ENCODE measurements at places on chromosomes 13 and 19.

DNA sequence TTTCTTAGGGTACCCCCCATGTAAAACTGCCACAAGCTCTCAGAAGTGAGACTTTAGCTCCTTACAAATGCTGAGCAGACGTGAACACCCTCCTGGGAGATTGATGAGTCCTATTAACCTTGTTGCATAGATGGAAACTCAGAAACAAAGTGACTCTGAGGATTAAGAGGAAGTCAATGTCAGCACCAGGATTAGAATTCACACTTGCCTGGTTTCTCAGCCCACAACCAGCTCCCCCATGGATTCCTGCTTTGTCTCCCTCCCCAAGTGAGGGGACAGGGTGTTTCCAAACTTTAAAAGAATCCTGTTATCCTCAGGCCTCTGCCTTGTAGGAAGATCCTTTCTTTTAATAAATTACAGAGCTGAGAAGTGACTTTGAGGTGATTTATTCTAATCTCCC is 324.4 kb downstream of the NDFIP2 start:
- no peak for DNase-seq

GRCh38 chr13:39874331-39875053 is 219.0 kb downstream of the COG6 start:
- DNase-seq: no peak

DNA sequence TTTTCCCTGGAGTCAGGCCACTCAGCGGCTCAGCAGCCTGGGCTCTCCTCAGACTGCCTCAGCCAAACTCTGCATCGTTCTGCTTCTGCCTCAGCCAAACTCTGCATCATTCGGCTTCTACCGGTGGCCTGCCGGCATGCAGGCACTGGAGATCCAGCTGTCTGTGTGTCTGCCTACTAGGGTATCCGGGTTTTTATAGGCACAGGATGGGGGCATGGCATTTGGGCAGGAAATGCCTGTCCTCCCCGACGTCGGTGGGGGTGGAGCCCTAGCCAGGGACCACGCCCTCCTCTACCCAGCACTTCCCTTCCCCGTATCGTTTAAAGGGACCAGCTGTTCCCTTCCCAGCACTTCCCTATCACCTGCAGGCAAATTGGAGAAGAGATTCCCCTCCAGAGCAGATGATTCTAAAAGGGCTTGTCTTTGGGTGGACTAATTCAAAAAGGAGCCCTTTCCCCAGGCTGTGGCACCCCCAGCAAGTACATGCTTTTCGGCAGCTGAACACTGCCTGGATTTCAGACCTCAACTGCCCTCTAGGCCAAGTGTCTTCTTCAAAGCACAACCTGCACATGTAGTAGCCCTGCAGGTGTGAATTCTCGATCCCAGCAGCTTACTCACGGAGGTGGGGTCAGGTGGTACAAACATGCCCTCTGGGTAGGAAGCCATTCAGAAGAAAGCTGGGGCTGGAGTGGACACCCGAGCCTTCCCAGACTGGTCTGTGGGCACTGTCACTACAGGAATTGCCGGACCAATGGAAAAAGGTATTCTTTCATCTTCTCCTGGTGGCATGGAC is 25.4 kb upstream of the GPR12 start:
- DNase-seq: no peak

GRCh38 chr13:96792736-96793403 is 201.4 kb downstream of the OXGR1 start:
- no peak for DNase-seq

GRCh38 chr19:30256496-30256850 is 115.7 kb upstream of the ZNF536 start:
- DNase-seq: no peak

- DNase-seq: no peak
Observed at GRCh38 chr19:43684326-43684725, 14.4 kb upstream of the PLAUR start.

- DNase-seq: no peak
Observed at GRCh38 chr13:103859952-103860351, 793.7 kb upstream of the SLC10A2 start.

DNA sequence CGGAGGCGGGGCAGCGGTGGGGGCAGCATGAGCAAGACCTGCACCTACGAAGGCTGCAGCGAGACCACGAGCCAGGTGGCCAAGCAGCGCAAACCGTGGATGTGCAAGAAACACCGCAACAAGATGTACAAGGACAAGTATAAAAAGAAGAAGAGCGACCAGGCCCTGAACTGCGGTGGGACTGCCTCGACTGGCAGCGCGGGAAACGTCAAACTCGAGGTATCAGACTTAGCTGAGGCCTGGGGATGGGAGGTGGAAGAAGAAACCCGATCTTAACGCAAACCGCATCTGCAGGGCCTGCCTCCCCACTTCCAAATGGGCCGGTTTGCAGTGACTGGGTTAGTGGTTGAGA is 693 bp downstream of the RFXAP start:
- DNase-seq: no peak

GRCh38 chr19:28691683-28692082 is 521.3 kb downstream of the UQCRFS1 start:
- DNase-seq: no peak

GRCh38 chr13:79602936-79603335 is 122.0 kb downstream of the NDFIP2 start:
- no peak for DNase-seq

- no peak for DNase-seq
Observed at GRCh38 chr13:42328672-42329071, 56.7 kb downstream of the AKAP11 start.

- DNase-seq: no peak
Observed at GRCh38 chr19:58531034-58531840, 11.6 kb upstream of the ZBTB45 start.

- no peak for DNase-seq
Observed at GRCh38 chr13:84315527-84315926, 433.3 kb upstream of the SLITRK1 start.

DNA sequence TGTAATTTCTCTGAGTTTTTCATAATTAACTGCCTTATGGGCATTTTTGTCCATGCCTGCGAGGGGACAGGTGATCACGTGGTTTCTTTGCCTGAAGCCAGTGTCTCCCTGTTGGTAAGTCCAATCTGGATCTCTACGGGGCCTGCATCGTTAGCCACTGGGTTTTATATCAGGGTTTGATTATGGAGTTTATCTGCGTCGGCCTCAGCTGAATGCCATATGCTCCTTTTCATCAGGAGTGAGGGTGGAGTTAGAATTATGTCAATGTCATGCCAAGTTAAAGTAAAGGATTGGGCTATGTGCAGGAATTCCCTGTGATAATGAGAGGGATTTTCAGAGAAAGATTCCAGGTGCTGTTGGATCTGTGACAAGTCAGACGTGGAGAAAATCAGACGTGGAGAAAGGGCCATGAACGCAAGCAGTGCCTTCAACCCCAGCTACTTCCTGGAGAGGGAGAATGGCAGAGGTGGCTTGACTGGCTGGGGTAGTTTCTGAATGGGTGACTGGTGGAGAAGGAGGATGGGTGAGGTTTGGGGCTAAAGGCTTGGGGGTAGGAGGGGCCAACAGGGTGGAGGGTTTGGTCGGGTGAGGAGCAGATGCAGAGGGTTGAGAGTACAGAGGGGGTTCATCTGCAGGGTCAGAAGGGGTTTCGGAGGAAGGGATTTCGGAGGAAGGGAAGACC is 24.3 kb downstream of the TMEM255B start:
- no peak for DNase-seq

GRCh38 chr13:98020271-98020670 is 66.8 kb downstream of the IPO5 start:
- DNase-seq: no peak

DNA sequence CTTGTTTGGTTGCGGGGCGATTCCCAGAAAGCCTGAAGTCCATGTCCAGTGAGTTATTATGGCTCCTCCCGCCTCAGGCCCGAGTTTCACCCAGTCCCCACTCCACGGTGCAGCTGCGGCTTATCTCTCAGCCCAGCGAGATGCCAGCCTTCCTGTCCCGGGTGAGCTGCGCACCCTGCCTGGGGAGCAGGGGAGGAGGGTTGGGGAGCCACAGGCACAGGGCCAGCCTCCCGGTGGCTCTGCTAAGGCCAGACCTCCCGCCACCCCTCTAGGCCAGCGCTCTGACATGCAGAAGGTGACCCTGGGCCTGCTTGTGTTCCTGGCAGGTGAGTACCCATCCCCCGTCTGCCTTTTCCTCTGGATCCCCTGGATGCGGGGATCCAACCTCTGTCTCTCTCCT is 3.5 kb downstream of the FXYD3 start:
- DNase-seq: no peak

DNA sequence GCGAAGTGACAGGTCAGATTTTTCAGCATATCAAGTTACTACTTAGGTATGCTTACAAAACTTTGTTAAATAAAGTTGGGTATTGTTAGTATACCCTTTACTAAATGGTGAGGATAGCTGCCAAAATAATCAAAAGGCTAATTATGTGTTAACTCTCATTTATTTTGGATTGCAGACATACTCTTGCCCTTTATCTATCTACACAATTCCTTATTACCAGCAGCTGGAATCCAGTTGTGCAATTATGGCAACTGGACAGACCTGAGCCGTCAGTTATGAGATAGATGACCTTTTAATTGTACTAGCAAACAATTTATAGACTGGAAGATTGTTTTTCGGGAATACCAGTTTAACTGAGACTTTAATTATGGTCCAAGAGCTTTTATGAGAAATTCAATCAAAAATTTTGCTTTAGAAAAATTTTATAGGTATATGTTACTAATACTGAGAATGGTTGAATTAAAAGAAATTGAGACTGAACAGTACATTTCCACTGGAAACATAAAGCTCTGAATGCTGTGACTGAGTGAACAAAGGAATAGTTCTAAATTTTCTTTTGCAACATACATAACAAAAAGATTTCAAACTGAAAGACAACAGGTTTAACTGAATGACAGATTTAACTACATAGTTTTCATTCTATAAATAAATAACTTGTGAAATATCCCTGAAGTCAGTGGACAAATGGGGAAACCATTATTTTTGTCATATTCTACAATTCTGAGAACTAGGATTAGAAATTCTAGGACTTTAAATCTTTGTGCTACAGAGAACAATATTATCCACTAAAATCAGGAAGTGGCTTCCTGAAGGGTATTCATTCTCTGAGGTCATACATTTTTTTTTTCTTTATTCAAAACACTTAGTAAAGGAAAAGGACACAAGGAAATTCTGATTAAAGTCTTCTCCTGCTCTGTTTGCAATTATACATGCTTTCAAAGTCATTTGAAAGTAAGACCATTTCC is 97.4 kb downstream of the ZC3H13 start:
- no peak for DNase-seq

- no peak for DNase-seq
Observed at GRCh38 chr13:99600318-99600717, 99.0 kb downstream of the TM9SF2 start.

- peak; percentile 52 for DNase-seq
Observed at GRCh38 chr19:3346677-3347353, 19.6 kb upstream of the NFIC start.

DNA sequence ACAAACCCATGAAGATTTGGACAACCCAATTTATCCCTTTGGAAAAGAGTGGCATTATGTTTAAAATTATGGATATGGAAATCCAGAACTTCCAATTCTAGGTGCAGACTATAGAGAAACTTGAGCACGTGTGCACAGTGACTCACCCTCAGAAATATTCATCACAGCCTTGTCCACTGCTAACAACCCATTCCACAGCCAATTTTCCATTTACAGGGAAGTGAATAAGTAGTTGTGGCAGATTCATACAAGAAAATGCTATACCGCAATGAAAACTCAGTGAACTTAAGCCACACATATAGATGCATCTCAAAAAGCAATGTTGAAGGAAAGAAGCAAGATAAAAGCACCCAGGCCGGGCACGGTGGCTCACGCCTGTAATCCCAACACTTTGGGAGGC is 133.3 kb downstream of the USP12 start:
- no peak for DNase-seq

DNA sequence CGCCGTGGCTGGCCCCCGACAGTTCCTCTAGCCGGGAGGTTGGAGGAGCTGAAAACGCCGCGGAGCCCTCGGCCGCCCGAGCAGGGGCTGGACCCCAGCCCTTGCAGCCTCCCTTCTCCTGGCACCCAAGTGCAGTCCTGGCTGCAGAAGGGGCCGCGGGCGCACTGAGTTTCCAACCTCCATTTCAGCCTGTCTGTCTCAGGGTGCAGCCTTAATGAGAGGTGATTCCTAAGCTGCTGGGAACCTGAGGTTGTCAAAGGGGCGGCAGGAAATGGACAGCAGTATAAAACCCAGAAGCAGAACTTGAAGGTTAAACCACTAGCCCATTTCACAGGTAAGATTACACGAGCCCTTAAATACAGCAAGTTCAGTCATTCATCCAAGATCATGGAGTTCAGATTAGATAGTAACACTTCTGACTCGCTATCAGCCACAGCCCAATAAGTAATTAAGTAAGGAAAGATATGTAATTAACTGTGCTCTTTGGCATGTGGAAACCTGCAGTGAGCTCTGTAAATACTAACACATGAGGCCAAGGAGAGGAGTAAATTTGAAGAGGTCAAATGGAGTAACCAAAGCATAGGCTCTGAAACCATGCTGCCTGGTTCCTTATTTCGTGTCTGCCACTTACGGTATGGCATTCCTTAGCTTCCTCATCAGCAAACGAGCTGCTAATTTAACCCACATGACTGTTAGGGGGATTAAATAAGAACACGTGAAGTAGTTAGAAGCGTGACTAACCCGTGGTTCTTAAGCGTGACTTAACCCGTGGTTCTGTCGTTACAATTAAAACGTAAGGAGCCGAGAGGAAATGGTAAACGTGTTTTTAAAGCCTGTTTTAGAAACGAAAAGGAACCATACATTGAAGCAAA is 686 bp downstream of the SETDB2 start:
- DNase-seq: peak; percentile 4

- no peak for DNase-seq
Observed at GRCh38 chr13:113110852-113111315, 5.3 kb downstream of the F7 start.

GRCh38 chr13:63085851-63086250 is 1670.2 kb upstream of the PCDH20 start:
- DNase-seq: no peak

- DNase-seq: no peak
Observed at GRCh38 chr13:80215368-80215767, 125.6 kb downstream of the SPRY2 start.

- DNase-seq: no peak
Observed at GRCh38 chr13:57633141-57633949, 1.8 kb downstream of the PCDH17 start.

GRCh38 chr19:55939206-55939605 is 7.1 kb upstream of the NLRP13 start:
- no peak for DNase-seq

- DNase-seq: peak; percentile 60
Observed at GRCh38 chr13:92187378-92187989, 789.1 kb downstream of the GPC5 start.

DNA sequence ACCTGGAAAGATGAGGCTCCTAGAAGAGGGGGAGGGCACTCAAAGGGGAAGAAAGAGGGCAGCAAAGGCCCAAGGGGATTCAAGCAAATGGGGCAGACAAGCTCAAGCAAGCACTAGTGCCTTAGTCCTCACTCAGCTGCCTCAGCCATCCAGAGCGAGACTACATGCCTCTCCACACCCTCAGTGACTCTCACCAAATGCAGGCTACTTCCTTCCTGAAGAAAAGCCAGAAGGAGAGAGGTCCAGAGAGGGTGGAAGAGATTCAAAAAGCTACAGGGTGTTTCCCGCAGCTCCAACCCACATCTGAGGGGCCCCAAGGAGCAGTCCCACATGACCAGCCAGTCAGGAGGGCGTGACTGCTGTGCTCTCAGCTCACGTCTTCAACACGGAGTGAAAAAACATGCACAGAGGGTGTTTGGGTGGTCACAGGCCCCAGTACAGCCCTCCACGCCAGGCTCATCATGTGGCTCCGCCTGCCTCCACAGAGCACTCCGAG is 40.5 kb downstream of the MIPEP start:
- DNase-seq: no peak
